ENCODE measurements at places on chromosomes 11 and 22.

GRCh38 chr11:26743622-26744021 is 21.8 kb upstream of the SLC5A12 start:
- no peak for DNase-seq

DNA sequence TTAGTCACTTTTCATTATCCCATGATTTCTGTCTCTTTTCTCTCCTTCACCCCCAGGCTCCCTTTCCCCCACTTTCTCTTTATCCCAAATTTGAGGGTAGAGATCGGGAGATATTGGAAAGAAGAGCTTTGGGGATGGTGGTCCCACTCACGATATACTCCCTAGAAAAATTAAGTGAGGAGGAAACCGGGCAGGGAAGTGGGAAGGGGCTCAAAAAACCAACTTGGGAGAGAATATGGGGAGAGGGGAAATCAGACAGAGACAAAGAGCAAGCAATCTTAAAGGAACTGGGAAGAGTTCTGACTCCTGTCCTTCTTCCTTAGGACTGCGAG is 941 bp upstream of the DCHS1 start:
- DNase-seq = no peak

DNA sequence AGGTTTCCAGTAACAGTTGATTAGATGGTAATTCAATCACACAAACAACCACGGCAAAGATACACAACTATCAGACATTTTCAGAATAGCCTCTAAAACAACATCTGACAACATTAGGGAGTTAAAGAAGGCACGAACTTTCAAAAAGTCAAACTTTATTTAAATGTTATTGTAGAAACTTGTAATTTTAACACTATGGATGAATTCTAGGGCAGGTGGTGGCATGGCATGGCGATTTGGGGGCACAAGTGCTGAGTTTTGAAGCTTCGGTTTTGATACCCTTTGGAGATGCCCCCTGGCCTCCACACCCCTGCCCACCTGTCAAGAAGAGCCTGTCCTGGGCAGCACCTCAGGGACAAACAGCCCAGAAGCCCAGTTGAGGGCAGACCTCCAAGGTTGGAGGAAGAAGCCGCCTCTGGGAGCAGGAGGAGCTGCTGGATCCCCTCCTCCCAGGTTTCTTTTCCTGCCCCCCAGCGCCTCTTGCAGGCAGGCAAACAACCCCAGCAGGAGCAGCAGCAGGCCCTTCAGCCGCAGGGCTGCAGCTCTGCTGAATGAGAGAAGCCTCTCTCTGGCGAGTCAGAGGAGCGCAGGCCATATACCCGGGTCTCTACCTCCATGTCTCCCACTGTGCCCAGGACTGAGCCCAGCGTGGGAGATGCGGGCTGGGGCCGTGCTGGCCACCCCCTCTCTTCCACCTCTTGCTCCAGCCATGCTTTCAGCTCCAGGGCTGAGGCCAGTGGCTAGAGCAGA is 102.1 kb upstream of the IGLL5 start:
- no peak for DNase-seq

GRCh38 chr11:5257296-5257695 is 2.7 kb upstream of the HBG2 start:
- DNase-seq = no peak

DNA sequence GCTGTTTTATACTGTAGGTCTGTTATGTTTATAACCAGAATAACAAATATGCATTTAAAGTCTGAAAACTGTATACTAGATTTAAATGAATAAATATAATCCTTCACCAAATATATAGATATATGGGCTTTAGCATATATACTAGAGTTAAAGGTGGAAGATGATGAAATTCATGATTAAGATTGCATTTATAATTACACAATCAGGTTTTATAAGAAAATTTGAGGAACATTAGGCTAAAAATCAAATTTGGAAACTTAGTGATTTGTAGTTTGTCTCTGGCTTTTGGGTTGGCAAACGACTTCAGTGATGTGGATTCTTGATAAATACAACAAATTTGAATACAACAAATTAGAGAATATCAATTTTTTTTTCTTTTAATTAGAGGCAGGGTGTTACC is 10.0 kb downstream of the BCL2L13 start:
- DNase-seq = no peak

GRCh38 chr11:118640332-118641154 is 33.1 kb downstream of the PHLDB1 start:
- DNase-seq = no peak

DNA sequence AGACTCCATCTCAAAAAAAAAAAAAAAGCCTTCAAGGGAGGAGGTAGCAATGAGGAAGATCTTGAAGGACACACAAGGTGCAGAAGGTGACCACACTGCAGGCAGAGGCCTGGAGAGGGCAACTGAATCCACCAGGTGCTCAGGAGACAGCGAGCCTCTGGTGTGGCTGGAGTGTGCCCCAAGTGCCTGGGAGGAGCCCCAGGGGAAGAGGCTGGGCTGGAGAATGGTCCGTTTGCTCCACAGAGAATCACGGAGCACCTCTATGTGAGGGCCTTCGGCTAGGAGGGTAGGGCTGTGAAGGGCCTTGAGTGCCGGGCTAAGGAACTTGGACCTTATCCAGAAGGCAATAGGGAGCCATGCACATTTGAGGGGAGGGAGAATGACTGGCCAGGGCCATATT is 50.3 kb downstream of the ARRB1 start:
- no peak for DNase-seq

- DNase-seq = no peak
These were observed 2.0 kb downstream of the CYTH4 start for GRCh38 chr22:37284126-37284804.

DNA sequence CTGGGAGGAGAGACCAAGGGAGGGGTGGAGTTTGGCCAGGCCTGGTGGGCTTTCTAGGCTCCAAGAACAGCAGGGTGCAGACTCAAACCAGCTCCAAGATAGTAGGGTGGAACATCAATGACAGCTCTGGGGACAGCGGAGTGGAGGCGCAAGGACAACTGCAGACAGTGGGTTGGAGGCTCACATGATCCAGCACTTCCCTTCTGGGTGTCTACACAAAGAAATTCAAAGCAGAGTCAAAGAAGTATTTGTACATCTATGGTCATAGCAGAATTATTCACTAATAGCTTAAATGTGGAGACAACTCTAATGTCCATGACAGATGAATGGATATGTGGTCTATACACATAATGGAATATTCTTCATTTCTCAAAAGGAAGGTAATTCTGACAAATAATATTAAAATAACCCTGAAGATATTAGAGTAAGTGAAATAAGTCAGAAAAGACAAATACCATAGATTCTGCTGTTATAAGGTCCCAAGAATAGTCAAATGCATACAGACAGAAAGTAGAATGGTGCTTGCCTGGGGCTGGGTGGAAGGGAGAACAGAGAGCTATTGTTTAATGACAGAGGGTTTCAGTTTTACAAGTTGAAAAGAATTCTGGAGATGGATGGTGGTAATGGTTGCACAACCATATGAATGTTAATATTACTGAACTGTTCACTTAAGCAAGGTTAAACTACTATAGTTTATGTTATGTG is 5.5 kb upstream of the GAB4 start:
- DNase-seq = no peak

DNA sequence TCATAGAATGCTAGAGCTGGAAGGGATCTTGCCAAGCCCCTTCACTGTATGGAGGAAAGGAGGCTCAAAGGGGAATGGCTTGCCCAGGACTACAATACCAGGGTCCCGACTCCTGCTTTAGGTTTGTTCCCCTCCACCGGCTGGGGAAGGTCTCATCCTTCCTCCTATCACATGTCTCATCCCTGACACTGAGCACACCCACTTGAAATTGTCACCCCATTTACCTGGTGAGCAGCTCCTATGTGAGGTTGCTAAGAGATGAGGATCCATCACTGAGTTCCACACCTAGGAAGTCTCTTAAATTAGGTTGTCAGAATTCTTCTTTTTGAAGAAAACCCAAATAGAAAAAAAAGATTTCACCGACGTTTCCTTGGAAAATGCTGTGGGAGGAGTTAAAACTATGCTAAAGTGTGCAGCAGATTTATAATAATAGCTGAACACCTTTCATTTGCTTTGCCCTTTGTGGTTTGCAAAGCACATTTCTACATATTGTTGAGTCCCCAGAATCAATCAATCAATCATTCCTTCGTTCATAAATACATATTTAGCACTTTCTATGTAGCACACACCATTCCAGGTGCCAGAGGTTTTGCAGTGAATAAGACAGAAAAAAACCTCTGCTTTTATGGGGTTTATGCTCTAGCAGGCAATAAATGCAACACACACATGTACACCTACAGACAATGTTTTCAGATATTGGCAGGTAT is 91.7 kb downstream of the TENM4 start:
- DNase-seq = no peak

- DNase-seq = no peak
These were observed 2.9 kb downstream of the IFITM5 start for GRCh38 chr11:296171-297050.

- no peak for DNase-seq
These were observed 92.9 kb downstream of the CHST1 start for GRCh38 chr11:45572354-45573123.

DNA sequence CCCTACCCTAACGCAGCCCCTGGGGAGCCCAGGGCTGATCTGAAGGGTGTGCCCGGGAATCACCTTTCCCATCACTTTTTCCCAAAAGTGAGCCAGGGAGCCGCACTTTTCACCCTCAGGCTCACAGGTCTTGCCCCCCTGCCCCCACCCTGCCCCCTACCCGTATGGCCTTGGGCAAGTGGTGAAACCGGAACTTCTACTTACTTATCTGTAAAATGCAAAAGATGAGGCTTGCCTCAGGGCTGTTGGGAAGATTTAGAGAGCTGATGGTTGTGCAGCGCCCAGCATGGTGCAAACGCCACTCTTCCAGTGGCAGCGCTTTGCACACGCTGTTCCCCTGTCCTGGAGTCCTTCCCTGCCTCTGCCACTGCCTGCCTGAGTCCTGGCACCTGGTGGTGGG is 8.0 kb downstream of the SYT12 start:
- DNase-seq = no peak

DNA sequence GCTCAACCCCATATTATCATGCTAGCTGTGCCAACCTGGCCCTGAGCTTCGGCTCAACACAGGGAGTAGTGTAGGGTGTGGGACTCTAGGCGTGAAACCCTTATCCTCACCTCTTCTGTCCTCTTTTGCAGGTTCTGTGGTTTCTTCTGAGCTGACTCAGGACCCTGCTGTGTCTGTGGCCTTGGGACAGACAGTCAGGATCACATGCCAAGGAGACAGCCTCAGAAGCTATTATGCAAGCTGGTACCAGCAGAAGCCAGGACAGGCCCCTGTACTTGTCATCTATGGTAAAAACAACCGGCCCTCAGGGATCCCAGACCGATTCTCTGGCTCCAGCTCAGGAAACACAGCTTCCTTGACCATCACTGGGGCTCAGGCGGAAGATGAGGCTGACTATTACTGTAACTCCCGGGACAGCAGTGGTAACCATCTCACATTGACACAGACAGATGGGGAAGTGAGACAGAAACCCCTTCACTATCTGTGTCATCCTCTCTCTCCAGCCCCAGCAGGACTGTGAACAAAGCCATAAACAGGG is 76.4 kb downstream of the GGTLC2 start:
- no peak for DNase-seq

- no peak for DNase-seq
These were observed 8.9 kb downstream of the DERL3 start for GRCh38 chr22:23829845-23830372.

DNA sequence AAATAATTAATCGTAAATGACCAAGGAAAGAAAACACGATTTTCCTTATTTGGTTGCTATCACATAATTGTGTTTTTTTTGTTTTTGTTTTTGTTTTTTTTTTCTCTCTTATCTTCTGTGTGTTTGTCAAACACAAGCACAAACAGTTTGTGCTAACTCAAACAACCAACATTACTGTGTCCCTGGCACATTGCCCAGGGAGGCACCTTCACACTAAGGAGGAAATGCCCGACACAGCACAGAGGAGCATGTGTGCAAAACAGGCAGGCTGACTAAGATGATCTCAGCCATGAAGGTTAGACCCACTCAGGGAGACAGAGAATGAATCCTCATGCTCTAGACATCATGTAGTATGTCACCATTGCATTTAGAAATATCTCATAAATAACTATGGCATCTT is 130.1 kb downstream of the SOX6 start:
- no peak for DNase-seq

DNA sequence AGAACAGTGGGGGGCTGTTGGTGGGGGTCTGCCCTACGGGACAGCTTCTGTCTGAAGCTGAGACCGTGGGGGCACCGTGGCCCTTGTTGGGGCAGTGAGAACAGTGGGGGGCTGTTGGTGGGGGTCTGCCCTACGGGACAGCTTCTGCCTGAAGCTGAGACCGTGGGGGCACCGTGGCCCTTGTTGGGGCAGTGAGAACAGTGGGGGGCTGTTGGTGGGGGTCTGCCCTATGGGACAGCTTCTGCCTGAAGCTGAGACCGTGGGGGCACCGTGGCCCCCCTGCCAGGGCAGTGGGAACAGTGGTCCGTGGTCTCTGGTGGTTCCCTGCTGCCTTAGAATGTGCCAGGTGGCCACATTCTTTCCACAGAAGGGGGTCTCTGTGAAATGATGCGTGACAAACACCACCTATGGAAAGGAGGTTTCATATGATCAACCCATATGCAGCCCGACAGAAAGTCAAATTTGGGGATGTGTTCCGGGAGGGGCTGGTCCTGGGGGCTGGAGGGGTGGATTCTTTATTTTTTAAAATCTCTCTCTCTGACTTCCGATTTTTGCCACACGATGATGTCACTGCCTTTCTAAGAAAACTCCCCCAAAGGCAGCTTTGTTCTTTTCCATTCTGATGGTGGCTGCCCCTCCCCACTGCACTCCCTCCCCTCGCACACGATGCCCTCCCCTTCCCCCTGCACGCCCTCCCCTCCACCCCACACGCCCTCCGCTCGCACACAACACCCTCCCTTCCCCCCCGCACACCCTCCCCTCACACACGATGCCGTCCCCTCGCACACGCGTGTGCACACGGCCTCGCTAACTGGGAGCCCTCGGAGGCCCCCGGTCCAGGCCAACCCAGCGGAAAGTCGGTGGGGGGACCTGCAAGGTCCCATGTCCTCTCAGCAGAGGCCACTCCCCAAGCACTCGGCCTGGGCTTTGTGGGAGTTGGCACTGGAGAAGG is 1186.5 kb downstream of the BRD1 start:
- no peak for DNase-seq

DNA sequence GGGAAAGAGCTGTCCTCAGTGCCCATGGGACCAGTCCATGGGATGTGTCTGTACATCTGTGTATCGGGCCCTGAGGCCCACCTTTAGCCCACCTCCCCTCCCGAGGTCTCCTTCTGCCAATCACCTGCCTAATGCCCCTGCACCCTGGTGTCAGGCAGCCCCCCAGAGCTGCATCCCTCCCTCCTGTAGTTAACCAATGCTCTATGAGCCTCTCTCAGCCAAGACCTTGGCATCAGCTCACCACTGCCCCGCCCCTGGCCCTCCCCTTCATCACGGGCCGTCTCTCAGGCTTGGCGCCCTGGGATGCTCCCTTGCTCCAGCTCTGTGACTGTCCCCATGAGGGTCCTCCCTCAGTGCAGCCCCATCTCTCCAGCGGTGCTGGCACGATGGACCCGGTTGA is 18.5 kb downstream of the MGAT3 start:
- no peak for DNase-seq

Measured in progenitor cell of endocrine pancreas (in vitro differentiated cells).